ENCODE measurements at places on chromosomes 1 and 21. TPM values are rescaled to one million over a fixed set of nuclear protein-coding genes. Genes with fewer than 3 reads are reported as not detected.
A peak's percentile ranks its signal among the peaks of the same experiment; 100 is the strongest.

Gene GBP6
- not detected for polyA plus RNA-seq

Gene FCER1A
- polyA plus RNA-seq = not detected

Gene MPZ
- polyA plus RNA-seq = not detected

Gene TENT5C
- 2.4 TPM for polyA plus RNA-seq

Gene CATSPERE
- polyA plus RNA-seq = 2.3 TPM

Gene LEPR
- 4.1 TPM for polyA plus RNA-seq

Gene ALX3
- polyA plus RNA-seq = 0.36 TPM

Gene KCNT2
- polyA plus RNA-seq = 1.3 TPM

Gene KLF17
- not detected for polyA plus RNA-seq

- no peaks in the 10 kb centered on the region for H3K27me3 ChIP-seq
- H3K36me3 ChIP-seq = no peaks in the 10 kb centered on the region
- H3K27ac ChIP-seq = peak overlapping the region; percentile 48
- DNase-seq = peak; percentile 73
- no peak overlapping the region for H3K4me3 ChIP-seq
These were observed 50.5 kb upstream of the PPP2R5A start for GRCh38 chr1:212234431-212235395.

- H3K27ac ChIP-seq = no peak overlapping the region
- DNase-seq = no peak
- H3K4me1 ChIP-seq = no peaks in the 10 kb centered on the region
- H3K4me3 ChIP-seq = no peak overlapping the region
- no peaks in the 10 kb centered on the region for H3K36me3 ChIP-seq
- H3K27me3 ChIP-seq = peaks cover 5% of the 10 kb centered on the region
These were observed 123.1 kb downstream of the MATN1 start for GRCh38 chr1:30600258-30600657.

DNA sequence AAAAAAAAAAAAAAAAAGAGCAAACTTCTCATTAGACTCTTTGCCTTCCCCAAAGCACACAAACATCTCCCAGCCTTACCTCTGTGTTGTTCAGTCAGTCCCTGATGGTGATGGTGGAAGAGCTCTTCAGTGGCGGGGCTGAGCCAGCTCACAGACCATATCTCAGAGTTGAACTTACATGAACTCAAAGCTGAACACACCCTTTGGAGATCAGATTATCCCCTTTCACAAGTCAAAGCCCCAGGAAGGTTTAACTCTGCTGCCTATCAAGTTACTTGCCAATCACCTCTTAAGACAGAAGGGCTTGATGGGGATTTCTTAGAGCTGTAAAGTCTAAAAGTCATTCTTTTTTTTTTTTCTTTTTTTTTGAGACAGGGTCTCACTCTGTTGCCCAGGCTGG is 55.2 kb upstream of the L1TD1 start:
- H3K36me3 ChIP-seq = no peaks in the 10 kb centered on the region
- no peaks in the 10 kb centered on the region for H3K4me1 ChIP-seq
- no peaks in the 10 kb centered on the region for H3K27me3 ChIP-seq
- H3K27ac ChIP-seq = no peak overlapping the region

DNA sequence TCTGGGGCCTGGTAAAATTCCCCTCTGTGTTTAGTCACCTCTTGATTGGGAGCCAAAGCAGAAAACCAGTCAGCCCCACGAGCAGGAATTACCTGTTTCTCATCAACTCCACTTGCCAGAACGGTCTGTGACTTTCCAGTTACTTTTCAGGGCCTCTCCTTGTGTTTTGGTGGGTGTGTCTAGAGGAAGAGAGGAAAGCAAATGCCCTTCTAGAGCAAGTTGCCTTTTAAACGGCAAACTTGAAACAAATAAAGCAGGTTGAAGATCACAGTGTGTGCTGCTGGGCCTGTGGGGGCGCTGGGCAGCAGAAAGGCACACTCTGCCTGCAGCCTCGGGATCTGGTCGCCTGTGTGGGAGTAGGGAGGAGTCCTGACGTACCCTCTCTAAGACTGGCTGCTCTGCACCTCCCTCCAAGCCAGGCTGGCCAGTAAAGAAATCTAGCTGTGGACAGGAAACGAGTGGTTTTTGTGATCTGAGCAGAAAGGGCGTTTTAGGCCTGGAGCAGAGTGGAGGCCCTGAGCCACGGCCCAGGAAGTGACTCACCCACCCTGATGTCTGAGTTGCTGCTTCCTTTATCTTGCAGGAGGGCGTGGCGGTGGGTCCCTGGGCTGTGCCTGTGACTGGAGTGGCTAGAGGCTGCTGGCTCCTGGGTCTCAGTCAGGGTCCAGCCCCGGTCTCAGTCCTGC is 11.1 kb upstream of the S100A11 start:
- H3K4me3 ChIP-seq = no peak overlapping the region
- no peaks in the 10 kb centered on the region for H3K27me3 ChIP-seq
- H3K36me3 ChIP-seq = no peaks in the 10 kb centered on the region
- H3K4me1 ChIP-seq = peaks cover 16% of the 10 kb centered on the region
- H3K27ac ChIP-seq = peak overlapping the region; percentile 97
- DNase-seq = peak; percentile 93

- no peaks in the 10 kb centered on the region for H3K36me3 ChIP-seq
- DNase-seq = no peak
- no peaks in the 10 kb centered on the region for H3K27me3 ChIP-seq
- H3K4me1 ChIP-seq = peaks cover 13% of the 10 kb centered on the region
- no peak overlapping the region for H3K4me3 ChIP-seq
These were observed 79.4 kb upstream of the SLC25A33 start for GRCh38 chr1:9459816-9460407.

- H3K27ac ChIP-seq = peak overlapping the region; percentile 65
- H3K4me3 ChIP-seq = no peak overlapping the region
- peaks cover 14% of the 10 kb centered on the region for H3K4me1 ChIP-seq
- peak; percentile 56 for DNase-seq
- H3K36me3 ChIP-seq = no peaks in the 10 kb centered on the region
These were observed 515.5 kb downstream of the BRINP3 start for GRCh38 chr1:189962181-189962580.

DNA sequence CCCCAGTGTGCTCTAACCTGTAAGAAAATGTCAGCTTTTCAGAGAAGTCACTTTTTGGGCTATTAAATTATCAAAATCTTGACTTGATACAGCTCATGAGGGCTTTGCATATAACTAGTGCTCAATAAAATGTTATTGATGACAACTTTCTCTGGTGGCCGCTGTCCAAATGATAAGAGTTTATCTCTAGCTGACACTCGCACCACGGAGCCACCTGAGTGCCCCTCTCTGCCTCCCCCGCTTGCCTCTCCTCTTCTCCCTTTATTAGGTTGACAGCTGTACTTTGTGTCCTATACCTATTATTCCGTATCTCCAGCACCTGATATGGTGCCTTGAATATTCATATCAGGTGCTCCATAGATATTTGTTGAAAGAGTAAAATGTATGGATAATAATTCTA is 82.8 kb downstream of the PHTF1 start:
- H3K36me3 ChIP-seq = no peaks in the 10 kb centered on the region
- H3K4me1 ChIP-seq = no peaks in the 10 kb centered on the region
- H3K27me3 ChIP-seq = no peaks in the 10 kb centered on the region
- no peak overlapping the region for H3K4me3 ChIP-seq
- no peak for DNase-seq
- H3K27ac ChIP-seq = no peak overlapping the region

- H3K4me3 ChIP-seq = no peak overlapping the region
- H3K36me3 ChIP-seq = no peaks in the 10 kb centered on the region
- H3K4me1 ChIP-seq = no peaks in the 10 kb centered on the region
- H3K27ac ChIP-seq = peak overlapping the region; percentile 19
- peak; percentile 54 for DNase-seq
These were observed 46.4 kb upstream of the SLC22A15 start for GRCh38 chr1:115929881-115930280.

DNA sequence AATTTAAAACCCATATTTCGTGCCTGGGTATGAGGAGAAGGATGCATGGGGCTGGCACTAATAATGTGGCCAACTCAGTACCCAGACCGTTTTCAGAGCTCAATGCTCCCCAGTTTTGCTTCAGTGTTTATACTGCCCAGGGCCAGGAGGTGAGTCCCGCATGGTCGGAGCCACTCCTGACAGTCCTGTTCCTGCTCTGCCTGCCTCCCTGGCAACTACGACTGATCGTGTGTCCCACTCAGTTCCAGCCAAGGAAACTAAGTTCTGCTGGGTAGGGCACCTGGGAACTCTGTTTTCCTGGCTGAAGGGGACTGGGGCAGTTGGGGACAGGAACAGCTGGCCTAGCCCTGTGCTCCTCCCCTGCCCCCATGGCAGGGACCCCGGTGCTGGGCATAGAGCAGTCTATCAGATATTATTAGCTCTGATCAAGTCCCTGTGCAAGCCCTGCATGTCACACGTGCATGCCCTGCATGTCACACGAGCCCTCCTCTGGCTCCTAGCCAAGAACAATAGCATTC is 19.2 kb downstream of the S100A7 start:
- no peak overlapping the region for H3K27ac ChIP-seq
- no peak overlapping the region for H3K4me3 ChIP-seq
- DNase-seq = no peak
- no peaks in the 10 kb centered on the region for H3K27me3 ChIP-seq

DNA sequence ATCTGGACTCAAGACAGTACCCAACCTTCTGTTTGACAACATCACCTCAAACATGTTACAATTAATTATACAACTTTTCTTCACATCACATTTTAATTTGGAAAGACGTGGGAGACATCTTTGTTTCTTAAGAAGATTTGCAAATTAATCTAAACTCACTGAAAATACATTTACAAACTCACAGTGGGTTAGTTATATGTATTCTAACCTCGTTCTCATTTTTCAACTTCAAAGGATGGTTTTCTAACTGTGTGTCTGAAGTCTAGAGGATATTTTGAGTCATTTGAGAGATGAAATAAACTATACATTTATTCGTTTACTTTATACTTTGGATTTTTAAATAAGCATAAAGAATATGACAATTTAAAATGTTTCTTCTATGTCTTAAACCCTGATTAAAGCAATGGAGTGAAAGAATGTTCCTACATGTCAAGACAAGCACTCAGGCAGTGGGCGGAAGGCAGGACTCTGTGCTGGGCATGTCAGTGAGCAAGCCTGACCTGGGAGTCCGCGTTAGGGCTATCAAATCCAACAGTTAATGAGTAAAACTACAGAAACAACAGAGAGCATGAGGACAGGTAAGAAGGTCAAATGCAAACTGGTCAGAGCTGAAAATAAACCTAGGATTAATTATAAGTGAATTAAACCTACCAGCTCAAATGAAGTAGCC is 76.5 kb upstream of the CTTNBP2NL start:
- H3K27ac ChIP-seq = no peak overlapping the region
- peaks cover 17% of the 10 kb centered on the region for H3K4me1 ChIP-seq
- H3K4me3 ChIP-seq = no peak overlapping the region
- no peaks in the 10 kb centered on the region for H3K36me3 ChIP-seq

DNA sequence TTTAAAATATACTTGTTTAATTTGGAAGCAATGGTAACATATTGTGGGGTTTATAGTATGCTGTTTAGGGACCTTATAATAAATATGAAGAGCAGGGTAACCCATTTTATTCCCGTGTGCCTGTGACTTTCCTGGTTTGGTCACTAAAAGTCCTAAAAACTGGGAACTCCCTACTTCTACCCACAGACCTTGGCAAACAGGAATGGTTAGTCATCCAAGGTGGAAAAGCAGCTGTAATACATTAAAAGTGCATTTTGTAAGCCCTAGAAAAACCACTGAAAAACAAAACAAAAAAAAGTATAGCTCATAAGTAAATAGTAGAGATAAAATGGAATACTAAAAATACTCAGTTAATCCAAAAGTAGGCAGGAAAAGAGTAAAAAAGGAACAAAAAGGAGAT is 538.9 kb downstream of the LMO4 start:
- H3K4me3 ChIP-seq = no peak overlapping the region
- DNase-seq = no peak
- H3K27ac ChIP-seq = no peak overlapping the region
- no peaks in the 10 kb centered on the region for H3K36me3 ChIP-seq
- no peaks in the 10 kb centered on the region for H3K27me3 ChIP-seq

- H3K4me1 ChIP-seq = peaks cover 11% of the 10 kb centered on the region
- no peaks in the 10 kb centered on the region for H3K36me3 ChIP-seq
- H3K4me3 ChIP-seq = no peak overlapping the region
- H3K27me3 ChIP-seq = no peaks in the 10 kb centered on the region
These were observed 23.2 kb downstream of the HIVEP3 start for GRCh38 chr1:41895552-41895951.

DNA sequence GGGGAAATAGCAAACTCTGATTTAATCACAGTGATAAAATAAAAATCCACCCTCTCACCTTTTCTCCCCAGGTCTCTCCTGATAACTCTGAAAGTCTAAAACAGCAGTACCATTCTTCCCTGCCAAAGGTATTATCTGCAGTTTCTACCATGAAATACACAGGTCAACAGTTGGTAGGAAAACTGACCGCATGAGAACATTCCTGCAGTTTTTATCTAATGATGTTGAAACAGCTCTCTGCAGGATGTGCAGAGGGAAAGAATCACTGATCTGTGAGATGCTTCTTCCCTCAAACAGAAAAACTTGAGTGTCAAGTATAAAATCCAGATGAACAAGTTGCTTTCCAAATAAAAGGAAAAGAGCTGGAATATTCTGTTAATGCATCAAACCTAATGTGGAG is 39.1 kb downstream of the KCNJ6 start:
- H3K27me3 ChIP-seq = no peaks in the 10 kb centered on the region
- H3K36me3 ChIP-seq = no peaks in the 10 kb centered on the region
- H3K27ac ChIP-seq = no peak overlapping the region
- H3K4me1 ChIP-seq = no peaks in the 10 kb centered on the region
- no peak for DNase-seq

GRCh38 chr1:42743317-42744147 is 3.5 kb upstream of the CLDN19 start:
- no peak overlapping the region for H3K4me3 ChIP-seq
- H3K36me3 ChIP-seq = no peaks in the 10 kb centered on the region
- H3K27ac ChIP-seq = peak overlapping the region; percentile 40
- H3K4me1 ChIP-seq = peaks cover 20% of the 10 kb centered on the region

- DNase-seq = no peak
- H3K36me3 ChIP-seq = no peaks in the 10 kb centered on the region
- H3K4me1 ChIP-seq = no peaks in the 10 kb centered on the region
These were observed 70.1 kb downstream of the TENT5C start for GRCh38 chr1:117675907-117676430.

- peak overlapping the region; percentile 54 for H3K4me3 ChIP-seq
- no peaks in the 10 kb centered on the region for H3K27me3 ChIP-seq
- no peaks in the 10 kb centered on the region for H3K36me3 ChIP-seq
- DNase-seq = no peak
These were observed 1.4 kb downstream of the KTI12 start for GRCh38 chr1:52032124-52032784.

- H3K27me3 ChIP-seq = no peaks in the 10 kb centered on the region
- no peaks in the 10 kb centered on the region for H3K36me3 ChIP-seq
- no peak overlapping the region for H3K27ac ChIP-seq
These were observed 6.4 kb downstream of the MAP3K6 start for GRCh38 chr1:27360159-27361043.

DNA sequence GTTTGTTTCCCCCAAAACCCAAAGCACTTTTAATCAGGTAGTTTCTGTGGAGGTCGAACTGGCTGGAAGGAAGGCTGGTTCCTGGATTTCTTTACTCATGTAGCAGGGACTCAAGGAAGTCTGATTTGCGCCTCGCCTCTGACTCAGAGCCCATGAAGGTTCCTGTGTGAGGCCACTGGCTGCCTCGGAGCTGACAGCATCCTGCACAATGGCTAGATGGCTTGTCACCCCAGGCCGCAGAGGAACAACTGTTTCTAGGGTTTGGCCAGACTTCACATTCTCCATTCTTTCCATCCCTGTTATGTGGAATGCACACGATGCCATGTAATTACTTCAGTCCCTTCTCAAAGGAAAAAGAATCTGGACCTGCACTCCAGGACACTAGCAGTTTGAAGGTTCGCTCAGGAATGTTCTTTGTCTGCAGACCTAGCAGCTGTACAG is 39.1 kb upstream of the PRSS38 start:
- no peaks in the 10 kb centered on the region for H3K4me1 ChIP-seq
- DNase-seq = no peak
- no peaks in the 10 kb centered on the region for H3K27me3 ChIP-seq
- H3K27ac ChIP-seq = no peak overlapping the region
- H3K36me3 ChIP-seq = no peaks in the 10 kb centered on the region
- H3K4me3 ChIP-seq = no peak overlapping the region
